EL (cell line): ENCODE measurements at places on chromosomes 12 and 14.

GRCh38 chr12:89040146-89040964 is 311.9 kb downstream of the DUSP6 start:
- no peak for DNase-seq

- peak; percentile 44 for DNase-seq
Measured at GRCh38 chr12:100827901-100828520, 33.4 kb downstream of the ANO4 start.

- peak; percentile 60 for DNase-seq
Measured at GRCh38 chr12:42589465-42590329, at the start of gene PRICKLE1. TSS of gene PRICKLE1 (minus strand) at chr12:42589746. CDS start at chr12:42472516, 117,230 bp downstream.

DNA sequence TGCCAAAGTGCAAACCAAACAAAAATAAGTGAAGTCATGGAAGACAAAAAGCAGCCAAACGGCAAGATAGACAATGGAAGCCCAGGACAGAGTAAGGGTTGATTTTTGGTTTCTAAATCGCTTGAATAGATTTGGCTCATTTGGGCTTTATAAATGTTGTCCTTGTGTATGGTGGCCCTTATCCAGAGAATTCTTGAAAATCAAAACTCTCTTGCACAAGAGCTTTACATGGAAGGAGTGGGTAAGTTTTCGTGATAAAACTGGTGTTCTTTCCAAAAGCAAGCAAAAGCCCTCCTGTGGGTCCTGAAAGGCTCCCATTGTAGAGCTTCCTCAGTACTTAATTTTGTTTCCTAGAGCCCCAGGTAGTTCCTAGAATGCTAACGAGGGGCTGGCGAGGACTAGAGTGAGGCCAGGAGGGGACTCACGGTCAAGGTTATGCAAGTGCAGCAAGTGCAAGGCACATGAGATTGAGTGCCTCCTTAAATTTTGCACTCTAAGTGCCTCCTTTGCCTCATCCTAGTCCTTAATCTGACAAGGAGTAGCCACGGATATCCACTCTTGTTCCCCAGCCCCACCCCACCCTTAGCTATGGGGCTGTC is 4.1 kb downstream of the SIX6 start:
- no peak for DNase-seq

DNA sequence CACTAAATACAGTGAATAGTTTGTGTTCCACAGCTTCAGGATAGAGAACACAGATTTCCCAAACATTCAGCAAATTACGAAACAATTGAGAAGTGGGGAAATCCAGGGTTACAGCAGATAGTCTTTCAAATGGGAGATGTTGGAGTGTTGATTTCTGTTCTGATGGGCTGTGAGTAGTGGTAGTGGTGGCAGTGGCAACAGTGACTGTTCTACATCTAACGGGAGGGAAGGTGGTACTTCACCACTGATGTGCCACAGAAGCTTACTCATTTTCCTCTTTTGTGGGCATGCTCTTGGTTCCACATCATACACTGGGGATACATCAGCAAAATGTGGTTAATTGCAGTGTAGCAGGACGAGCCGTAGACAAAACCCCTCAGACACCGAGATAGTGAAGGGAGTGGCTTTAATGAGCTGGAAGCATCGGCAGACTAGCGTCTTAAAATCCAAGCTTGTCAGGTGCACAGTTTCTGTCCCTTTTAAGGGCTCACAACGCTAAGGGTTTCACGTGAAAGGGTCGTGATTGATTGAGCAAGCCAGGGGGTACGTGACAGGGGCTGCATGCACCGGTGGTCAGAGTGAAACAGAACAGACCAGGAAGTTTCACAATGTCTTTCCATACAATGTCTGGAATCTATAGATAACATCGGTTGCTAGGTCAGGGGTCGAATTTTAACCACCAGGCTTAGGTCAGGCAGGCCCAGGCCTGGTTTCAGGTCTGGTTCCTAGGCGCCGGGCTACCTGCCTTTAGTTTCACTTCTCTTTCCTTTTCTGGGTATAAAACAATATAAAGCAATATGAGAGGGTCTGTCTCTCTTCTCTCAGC is 330.6 kb upstream of the FBXO33 start:
- DNase-seq, result no peak

GRCh38 chr14:59358102-59358501 is 107.1 kb downstream of the GPR135 start:
- DNase-seq, result peak; percentile 84

DNA sequence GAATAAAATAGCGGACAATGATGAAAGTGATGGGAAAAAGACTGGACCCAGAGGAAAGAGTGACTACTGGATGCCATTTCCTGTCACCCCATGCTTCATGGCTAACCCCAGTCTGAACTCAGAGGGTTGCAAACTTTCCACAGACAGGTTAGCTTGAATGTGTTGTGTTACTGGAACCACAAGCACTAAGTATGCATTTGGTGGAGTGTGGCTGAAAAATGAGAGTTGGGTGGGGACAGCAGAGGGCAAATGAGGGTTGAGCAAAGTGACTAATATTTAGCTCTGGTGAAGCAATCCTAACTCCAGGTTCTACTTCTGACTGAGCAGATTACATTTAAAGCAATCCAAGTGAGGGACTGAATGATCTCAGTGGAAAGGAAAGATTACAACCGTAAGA is 1.6 kb downstream of the SLC16A7 start:
- DNase-seq, result peak; percentile 90

GRCh38 chr14:34275530-34275929 is 186.5 kb downstream of the SPTSSA start:
- DNase-seq, result no peak

GRCh38 chr14:20429801-20430669 is 5.9 kb downstream of the KLHL33 start:
- no peak for DNase-seq

DNA sequence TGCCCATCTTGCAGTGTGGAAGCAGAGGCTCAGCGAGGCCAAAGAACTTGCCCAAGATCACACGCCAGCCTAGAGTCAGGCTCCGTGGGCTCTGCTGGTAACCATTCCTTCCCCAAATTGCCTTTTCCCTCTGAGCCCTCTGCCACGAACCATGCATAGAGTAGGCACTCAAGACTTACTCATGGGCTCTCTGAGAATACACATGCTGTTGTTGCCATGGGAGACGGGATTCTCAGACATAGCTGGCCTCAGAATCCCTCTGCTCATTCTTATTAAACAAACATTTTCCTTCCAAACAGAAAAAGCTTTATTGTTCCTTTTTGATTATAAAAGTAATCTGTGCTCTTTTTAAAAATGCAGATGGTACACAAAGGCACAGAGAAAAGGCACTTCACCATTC is 52.5 kb upstream of the WSCD2 start:
- no peak for DNase-seq

GRCh38 chr14:88004506-88005036 is 364 bp upstream of the GPR65 start:
- DNase-seq, result no peak

- DNase-seq, result no peak
Measured at GRCh38 chr12:30925607-30926242, 823 bp upstream of the TSPAN11 start.

DNA sequence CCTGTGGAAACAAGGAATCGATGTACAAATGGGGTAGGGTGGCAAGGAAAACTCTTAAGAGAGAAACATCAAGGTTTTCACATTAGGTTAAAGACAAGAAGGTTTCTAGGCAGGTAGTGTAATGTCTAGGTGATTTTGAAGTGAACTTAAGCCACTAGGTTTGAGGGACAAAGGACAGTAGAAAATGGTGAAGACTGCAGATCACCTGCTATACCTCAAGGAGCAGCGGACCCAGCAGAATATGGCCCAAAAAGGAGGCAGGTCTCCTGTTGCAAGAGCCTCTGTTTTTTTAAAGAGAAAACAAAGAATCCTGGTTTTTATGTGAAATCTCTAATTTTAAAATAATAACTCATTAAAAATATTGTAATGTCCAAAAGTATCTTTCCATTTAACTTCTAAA is 178.1 kb downstream of the ACSS3 start:
- no peak for DNase-seq

GRCh38 chr12:90653040-90653439 is 301.9 kb downstream of the CCER1 start:
- peak; percentile 48 for DNase-seq

GRCh38 chr12:78018171-78018910 is 187.6 kb downstream of the NAV3 start:
- no peak for DNase-seq

DNA sequence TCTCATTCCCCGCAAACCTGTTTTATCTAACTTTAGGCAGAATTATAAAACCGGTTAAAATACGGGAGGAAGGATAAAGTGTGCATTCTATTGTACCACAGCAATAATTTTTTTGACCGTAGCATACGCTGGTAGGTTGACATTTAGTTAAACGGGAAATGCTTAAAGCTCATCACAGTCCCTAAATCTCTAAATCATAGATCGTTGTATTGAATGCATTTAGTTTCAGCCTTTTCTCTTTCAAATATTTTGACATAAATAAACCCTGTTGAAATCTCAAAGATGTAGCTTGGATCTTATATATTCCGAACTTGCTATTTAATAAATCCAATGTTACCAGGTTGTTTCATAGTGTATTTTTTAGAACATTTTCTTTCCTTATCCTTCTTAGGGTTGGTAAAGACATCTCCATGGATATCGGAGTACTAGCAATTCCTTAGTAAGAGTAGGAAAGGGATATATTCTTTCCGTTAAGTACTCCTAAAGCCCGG is 798 bp downstream of the CLEC2B start:
- no peak for DNase-seq

- DNase-seq, result no peak
Measured at GRCh38 chr12:64427988-64428387, 23.8 kb downstream of the XPOT start.

- no peak for DNase-seq
Measured at GRCh38 chr14:93970965-93971634, 5.3 kb downstream of the ASB2 start.

DNA sequence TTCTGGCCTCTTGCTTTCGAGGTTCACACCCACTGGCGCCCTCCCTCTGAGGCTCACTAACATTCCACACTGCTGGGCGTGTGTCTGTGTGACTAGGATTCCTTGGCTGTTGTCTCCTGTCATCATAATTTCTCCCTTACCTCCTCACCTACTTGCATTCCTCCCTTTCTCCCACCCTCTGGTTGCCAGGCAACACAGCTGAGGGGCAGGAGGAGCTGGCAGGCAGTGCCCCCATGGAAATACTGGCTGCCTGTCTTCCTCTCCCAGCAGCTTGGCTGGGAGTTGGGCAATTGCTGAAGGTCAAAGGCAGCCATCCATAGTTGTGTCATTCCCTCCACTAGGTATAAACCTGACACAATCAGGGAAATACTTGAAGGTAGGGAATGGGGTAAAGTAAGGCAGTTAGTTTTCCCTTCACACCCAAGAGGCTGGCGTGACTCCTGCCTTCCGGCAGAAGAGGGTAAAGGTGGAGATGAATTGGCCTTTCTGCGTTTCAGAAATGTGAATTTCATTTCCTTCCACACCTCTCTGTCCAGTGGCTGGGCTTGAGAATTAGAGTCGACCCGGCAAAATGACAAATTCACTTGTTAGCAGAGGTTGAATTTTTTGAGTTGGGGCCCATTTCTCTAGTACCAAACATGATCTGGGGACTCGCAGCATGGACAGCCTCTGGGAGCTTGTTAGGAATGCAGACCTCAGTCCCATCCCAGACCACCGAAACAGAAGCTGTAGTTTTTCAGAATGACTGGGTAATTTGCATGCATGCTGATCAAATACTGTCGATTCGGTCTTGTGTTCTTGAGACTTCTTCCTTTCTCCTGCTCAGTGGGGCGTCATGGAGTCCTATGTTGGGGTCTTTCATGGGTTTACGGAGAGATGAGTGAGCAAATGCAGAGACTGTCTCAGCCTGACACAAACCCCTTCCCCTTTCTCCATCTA is 24.3 kb upstream of the EMP1 start:
- DNase-seq, result peak; percentile 77

- DNase-seq, result no peak
Measured at GRCh38 chr12:126233625-126234024, 1168.4 kb downstream of the AACS start.

- no peak for DNase-seq
Measured at GRCh38 chr14:91140672-91141071, 26.8 kb downstream of the DGLUCY start.

DNA sequence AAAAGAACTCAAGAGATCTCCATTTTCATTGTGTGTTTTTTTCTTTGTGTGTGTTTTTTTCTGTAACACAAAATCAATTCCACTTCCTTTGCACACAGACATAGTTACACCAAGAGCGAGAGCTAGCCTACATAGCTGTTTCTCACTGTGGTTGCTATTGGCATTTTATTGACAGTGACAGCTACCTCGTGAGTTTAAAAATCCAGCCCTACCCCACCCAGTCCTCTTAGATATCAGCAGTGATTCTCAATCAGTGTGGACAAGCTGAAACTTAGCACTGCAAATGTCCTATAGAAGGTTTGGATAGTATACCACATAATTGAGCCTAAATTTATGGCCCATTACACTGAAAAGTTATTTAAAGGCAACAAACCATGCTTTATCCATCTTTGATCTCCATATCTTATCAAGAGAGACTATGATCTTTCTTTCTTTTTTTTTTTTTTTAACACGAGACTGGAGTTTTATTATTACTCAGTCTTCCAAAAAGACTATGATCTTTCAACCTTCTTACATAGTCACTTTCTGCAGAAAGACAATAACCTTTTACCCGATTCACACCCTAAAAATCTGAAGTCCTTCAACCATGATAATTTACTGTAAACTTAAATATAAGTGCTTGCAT is 46.8 kb downstream of the ATP2B1 start:
- DNase-seq, result no peak

DNA sequence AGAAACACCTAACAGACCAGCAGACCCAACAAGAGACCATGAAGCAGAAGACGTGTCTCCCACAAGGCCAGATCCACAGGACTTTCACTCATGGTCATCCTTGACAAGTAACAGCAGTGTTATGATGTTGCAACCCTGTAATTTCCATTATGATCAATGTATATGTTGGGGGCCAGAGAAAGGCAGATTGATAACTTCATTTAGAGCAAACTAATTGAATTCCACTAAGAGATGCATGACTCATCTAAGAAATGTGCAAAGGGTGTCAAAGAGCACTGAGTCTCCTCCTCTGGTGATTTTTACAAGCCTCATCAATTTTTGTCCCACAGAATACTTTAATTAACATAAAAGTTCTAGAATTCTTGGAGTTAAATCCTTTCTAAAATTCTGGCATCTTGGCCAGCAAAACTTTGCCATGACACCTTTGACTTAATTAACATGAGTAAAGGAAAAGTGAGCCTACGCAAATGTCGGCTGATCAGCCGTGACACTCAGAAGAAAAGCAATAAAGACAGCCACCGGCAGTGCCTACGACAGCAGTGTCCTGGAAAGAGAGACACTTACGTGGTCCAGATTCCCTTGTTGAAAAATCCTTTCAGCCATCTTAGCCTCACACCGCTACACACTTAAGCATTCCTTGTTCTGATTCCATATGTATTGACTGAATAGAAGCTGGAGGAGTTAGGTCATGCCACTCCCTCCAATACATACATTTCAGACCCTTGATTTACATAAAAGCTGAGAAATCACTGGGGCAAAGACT is 370.2 kb upstream of the CCDC196 start:
- DNase-seq, result no peak

- DNase-seq, result peak; percentile 32
Measured at GRCh38 chr12:56104815-56105608, 653 bp downstream of the PA2G4 start.

- no peak for DNase-seq
Measured at GRCh38 chr12:87814625-87815024, 214.6 kb downstream of the C12orf50 start.

- DNase-seq, result peak; percentile 97
Measured at GRCh38 chr14:92625213-92625612, 111.6 kb downstream of the RIN3 start.

- DNase-seq, result no peak
Measured at GRCh38 chr14:31876741-31877140, 200.4 kb upstream of the ARHGAP5 start.

GRCh38 chr12:100166232-100166631 is 23.6 kb upstream of the BLTP3B start:
- no peak for DNase-seq
